Sigmoid colon (tissue), 7 donors: ENCODE measurements at places on chromosomes 1 and 21.

GRCh38 chr21:33733601-33734000, 91.3 kb downstream of the ITSN1 start:
- DNase-seq, result no peak

GRCh38 chr1:199684686-199685273, 342.7 kb upstream of the NR5A2 start:
- no peak for DNase-seq

GRCh38 chr1:2582391-2582790, 4.2 kb upstream of the PRXL2B start:
- no peak for DNase-seq

DNA sequence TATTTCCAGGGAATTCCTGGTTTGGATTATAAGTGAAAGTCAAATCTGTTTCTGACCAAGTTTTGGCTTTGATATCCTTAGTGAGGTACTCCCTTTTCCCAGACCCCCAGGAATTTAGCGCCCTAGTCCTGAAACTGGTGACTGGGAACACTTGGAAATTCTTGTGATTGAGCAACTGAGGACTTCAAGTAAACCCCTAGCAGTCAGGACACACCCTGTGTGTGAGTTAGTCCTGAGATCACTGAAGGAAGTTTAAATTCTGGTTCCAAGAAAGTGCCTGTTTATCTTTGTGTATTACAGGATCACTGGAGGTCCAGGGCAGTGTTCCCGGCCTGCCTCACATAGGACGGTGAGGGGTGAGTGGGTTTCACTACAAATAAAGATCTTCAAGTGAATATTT, 95.1 kb upstream of the F3 start:
- DNase-seq, result no peak

DNA sequence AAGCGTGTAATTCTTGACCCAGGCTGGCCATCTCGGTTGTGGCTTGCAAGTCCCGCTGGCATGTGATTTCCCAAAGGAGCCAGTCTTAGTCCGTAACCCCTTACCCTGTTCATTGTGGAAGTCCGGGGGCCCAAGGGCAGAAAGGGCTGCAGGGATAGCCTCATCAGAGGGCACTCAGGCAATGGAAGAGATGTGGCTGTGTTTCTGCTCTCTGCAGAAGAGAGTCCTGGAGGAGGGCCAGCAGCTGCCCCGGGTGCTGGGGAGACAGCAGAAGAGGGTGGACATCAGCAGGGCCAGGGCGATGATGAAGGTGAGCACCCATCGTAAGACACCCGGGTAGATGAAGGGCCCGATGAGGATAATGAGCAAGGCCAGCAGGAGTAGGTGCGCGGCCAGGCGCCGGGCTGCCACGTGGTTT, 830 bp downstream of the RNF186 start:
- no peak for DNase-seq

- DNase-seq, result no peak
Measured at GRCh38 chr1:40423264-40423642, 27.0 kb upstream of the ZFP69B start.
